ENCODE measurements at places on chromosomes 2 and 18.

DNA sequence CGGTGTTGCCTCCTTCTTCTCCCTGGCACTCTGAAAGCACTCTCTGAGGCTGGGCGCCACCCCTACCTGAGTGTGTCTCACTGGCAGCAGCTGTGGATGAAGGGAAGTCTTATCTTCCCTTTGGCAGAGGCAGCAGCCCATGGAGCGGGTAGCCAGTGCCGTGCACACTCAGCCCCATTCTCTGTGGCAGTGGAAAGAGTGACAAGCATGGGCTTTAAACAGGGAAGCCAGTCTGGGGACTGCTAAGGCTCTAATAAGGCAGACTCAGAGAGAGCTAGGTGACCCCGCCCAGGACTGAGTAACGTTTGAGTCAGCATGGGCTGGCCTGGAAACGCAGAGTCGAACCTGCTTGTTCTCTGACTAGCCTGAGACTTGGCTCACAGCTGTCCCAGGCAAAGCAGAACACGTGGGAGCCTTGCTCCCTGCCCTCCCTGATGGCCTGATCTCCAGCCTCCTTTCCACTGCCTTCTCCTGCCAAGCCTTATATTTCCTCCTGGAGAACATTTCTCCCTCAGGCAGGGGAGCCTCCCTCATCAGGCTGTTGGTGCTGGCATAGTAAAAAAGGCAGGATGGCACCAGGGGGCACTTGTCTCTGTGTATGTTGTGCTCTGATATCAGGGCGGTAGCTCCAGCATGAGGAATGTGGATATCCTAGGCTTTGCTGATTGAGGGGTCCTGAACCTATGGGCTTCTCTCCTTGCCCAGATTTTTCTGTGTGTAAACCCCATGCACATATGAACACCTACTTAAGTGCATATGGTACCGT, 93.9 kb upstream of the LGALSL start:
- peak; percentile 97 for DNase-seq

GRCh38 chr2:42927334-42928160, 135.2 kb upstream of the HAAO start:
- DNase-seq = no peak

DNA sequence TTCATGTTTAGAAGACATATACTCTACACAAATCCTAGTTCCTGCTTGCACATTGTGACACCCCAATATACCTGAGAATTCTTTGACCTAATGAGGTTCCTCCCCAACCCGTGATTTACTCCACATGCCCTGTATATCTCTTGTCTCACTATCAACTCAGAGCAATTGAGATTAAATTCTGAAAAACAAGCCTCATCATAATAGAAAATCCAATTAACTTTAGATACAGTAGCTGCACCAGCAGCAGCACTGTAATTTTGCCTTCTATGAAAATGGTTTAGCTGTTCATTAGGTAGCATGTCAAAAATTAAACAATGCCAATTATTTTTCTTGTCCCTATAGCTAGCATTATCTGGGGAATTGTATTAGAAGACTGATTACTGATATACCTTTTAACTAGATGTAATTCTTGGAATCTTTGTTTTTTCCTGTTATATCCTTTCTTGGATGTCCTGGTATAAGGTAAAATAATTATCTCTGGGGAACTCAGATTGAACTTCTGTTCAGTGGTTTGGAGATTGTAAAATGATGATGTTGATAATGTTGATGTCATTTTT, 218.9 kb upstream of the TANK start:
- no peak for DNase-seq

- peak; percentile 39 for DNase-seq
Measured at GRCh38 chr18:74478880-74479279, 17.3 kb upstream of the CNDP2 start.

DNA sequence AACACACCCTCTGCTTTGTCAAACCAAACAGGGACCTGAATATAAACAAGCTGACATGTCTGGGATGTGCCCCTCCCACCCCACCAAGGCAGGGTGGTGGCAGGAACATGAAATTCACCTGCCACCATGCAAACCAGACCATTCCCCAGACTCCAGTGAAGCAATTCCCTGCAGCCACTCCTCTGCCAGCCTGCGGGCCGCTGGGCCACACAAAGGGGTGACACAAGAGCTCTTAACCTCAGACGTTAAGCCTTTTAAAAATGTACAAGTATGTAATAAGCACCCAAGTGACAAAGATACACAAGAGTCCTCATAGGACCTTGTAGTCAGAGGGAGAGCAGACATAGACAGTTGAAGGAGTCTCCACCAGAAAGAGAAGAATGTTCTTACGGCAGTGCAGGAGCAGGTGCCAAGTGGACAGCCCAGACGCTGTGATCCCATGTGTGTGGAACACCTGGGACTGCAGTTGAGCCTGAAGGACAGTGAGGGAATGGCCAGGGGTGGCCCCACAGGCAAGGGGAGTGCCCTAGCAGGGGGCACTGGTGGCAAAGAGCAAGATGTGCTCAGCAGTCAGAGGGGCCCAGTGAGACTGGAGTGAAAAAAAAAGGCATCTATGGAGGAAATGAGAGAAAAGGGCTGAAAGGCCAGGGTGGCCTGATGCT, 36.9 kb downstream of the CRACDL start:
- DNase-seq = no peak

DNA sequence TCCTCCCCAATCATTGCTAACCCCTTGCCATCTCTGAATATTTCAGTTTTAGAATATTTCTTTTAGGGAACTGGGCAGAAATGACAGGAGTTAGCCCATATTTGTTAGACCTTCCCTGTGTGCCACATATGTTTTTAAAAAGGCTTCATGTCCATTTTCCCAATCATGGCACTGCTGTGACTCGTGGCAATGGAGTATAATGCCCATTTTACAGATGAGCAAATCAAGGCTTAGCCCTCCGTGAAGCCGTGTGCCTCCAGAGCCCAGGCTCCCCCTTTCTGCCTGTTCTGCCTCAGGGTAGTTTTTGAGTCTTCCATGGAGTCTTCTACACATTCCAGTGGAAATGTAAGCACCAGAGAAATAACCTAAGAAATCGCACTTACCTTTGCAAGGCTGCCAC, 130.1 kb downstream of the KCTD1 start:
- DNase-seq = no peak

GRCh38 chr2:68157002-68157401, 686 bp upstream of the PNO1 start:
- DNase-seq = no peak

DNA sequence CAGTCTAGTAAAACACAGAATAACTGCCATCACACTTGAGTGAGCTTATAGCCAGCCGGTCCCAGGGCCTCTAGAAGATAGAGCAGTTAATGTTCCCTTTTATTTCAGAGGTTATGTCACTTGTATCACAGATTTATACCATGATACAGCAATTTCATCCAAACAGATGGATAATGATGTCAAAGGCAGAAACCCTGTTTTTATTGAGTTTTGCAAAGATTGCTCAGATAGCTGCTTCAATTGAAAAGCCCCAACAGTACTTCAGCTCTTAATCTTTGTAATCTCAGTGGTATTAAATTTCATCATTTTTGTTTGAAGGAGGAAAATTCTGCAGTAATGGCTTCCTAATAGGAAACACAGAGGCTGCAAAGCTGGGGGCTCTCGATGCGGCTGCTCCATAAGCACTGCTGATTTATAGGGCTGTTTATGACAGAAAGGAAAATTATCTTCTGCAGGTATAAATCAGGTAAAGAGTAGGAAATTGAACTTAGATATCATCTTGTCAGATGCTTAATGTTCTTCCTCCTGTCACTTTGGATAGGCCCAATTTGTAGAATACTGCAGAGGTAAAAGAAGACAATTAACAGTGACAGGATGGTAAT, 112.3 kb downstream of the LNPK start:
- DNase-seq = no peak

- DNase-seq = no peak
Measured at GRCh38 chr2:230602562-230603230, 109.9 kb upstream of the CAB39 start.

- no peak for DNase-seq
Measured at GRCh38 chr2:213189001-213189899, 37.8 kb upstream of the IKZF2 start.

DNA sequence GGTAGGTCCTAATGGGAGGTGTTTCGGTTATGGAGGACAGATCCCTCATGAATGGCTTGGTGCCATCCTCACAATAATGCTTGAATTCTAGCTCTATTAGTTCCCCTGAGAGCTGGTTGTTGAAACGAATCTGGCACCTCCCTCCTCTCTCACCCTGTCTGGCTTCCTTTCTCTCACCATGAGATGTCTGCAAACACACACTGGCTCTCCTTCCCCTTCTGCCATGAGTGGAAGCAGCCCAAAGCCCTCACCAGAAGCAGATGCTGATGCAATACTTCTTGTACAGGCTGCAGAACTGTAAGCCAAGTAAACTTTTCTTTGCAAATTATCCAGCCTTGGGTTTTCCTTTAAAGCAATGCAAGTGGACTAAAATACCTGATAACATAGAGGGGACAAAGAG, 86.6 kb downstream of the RND3 start:
- no peak for DNase-seq

Measured in ascending aorta (tissue), 2 donors.